ENCODE measurements at places on chromosomes 12 and 14.

DNA sequence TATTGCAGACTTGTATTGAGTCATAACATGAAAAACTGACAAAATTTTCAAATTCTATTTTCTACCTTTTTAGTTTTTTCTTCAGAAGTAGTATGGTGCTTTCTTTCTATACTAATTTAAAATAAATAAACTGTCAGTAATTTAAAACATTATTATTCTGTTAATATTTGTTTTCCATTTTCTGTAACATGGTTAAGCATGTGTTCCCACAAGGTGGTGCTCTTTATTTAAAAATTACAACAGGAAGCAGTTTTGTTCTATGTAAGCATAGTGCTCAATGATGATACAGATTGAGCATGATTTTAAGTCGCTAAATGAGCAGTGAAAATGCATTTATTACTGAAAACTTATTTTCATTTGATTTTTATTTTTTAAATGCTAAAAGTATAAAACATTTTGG is 114.6 kb downstream of the PPFIA2 start:
- DNase-seq, result peak; percentile 33

DNA sequence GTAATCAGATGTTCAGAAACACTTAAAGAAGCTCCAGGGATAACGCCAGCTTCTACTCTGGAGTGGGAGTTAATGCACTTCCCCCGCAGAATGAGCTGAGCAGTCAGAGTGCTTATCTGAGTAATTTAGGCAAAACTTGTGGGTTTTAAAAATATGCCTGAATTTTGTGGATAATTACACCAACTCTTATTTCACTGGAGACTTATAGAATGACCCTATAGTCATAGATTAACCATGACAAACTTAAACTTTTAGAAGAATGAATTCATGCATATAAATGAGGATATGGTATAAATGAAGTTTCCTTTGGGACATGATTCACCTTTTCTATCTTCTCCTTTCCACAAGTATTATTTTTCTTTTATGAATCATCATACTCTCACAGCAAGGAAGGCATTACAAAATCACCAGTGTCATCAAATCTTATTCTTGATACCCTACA is 241.1 kb upstream of the FBXO33 start:
- no peak for DNase-seq

DNA sequence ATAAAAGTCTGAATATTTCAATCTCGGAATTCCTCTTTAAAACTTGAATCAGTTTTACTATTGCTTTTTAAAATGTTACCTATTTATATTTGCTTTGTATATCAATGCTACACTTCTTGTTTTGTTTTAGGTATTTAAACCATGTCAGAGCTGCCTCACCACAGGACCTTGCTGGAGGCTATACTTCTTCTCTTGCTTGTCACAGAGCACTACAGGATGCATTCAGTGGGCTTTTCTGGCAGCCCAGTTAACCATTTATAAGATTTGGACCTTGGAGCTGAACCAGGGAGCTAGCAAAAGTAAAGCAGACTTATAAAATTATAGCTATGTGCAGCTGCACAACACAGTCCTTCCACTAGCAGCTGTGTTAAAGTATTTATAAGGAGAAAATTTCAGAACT is 12.8 kb downstream of the TRMT5 start:
- DNase-seq, result no peak

DNA sequence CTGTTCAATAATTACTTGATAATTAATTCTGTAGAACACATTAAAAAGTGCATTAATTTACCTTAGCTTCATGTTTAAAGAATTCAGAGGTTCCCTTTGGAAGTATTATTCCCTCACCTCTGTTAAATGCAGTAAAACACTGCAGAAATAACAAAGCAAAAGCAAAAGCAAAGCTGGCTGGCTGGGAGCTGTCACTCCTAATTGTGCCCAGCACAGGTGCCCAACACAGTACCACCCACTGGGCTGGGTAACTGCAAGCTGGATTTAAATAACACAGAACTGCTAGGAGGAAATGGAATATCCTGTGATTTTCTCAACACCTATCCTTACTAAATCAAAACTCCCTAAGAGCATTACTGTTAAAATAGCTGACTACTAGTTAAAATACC is 72.6 kb downstream of the SLC2A13 start:
- DNase-seq, result no peak

DNA sequence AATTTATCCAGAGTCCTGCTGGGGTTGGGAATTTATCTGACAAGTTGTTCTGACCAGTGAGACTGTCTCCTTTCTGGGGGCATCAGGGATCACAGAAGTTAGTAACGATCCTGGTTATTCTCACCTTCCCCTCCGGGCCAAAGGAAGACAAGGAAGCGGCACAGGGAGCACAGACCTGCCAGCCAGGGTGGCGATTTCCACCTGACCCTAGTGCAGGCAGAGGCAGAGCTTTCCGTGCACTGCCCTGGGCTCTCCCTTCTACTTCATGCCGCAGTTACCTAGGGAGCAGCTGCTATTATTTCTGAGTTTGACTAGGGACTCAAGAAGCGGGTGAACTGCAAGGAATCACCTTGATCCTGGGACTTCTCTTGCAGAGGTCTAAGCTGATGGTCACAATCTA is 7.4 kb downstream of the TMEM106C start:
- no peak for DNase-seq

DNA sequence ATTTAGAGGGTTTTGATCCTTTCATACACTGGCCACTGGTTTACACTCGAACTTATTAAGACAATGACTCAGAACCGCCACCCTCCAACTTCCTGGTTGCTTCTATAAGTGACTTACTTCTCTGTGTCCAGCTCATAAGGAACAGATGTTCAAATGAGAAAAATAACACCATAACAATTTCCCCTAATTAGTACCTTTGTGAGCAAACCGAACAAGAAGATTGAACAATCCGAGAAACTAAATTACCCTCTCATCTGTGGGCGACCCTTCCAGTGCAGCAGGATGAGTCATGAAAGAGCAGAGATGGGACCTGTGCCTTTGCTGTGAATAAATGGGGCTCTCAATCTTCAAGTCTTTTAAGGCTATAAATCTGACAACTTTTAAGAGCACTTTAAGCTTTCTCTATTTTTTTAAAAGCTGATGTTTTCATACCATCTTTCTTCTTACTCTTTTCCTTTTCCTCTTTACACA is 146.8 kb upstream of the RASSF8 start:
- peak; percentile 64 for DNase-seq

- DNase-seq, result no peak
Measured at GRCh38 chr14:71541271-71541670, 391.0 kb upstream of the RGS6 start.

DNA sequence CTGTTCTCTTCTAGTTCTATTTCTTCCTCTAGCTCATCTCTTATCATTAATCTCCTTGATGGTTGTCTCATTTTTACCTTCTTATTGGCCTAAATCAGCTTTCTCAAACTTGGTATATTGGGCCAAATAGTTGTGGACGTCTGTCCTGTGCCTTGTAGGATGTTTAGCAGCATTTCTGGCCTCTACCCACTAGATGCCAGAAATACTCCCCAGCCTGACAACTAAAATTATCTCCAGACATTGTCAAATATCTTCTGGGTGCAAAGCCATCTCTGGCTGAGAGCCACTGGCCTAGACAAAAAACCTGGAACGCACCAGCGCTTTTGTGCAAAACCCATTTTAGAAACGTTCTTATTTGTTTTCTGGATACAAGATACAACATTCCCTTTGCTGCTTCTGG is 38.8 kb upstream of the LRRC10 start:
- DNase-seq, result no peak

GRCh38 chr12:24467226-24467625 is 481.7 kb downstream of the BCAT1 start:
- DNase-seq, result no peak

DNA sequence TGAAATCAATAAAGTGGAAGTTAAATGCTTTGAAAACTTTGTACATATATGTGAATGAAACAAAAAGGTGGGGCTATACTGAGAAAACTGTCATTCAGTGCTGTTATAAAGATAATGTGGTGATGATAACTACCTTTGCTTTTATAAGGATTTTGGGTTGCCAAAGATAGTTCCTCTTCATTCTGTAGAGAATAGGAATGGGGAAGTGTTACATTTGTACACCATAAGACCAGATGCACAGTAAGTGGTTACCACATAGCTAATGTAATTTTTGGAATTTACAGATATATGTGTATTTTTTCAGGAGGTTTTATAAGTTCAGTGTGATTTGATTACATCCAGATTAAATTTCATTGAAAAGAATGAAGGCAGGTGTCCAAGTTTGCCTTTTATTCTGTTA is 18.1 kb downstream of the RAB21 start:
- DNase-seq, result no peak

DNA sequence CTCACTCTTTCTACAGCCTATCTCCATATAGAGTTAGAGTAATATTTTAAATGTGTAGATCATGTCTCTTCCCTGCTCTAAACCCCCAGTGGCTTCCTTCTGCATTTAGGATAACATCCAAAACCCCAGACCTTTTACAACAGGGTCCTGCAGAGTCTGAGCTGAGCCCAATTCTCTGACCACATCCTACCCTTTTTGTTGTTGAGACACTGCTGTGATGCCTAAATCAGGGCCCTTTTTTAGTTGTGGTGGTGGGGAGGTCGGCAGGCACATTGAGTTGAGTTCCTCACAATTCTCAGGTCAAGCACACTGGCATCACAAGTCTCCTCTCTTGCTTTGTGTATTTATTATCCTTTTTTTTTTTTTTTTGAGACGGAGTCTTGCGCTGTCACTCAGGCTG is 1.8 kb upstream of the DDX47 start:
- DNase-seq, result no peak

DNA sequence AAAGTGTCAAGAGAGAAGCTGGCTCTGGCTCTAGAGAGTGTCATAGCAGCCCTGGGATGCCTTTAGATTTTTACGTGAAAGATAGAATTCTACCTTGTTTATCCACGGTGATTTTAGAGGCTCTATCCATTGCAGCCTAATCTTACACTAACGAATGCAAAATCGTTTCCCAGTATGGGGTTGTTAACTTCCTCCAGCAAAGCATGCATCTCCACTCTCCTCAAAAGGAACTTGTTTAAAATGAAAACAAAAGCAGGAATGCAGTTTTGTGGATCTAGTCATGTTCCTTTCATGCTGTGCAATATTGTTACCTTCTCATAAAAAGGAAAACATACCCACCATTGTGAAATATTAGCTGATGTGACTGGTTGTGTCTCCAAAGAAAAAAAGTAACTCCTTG is 88.4 kb downstream of the ANO2 start:
- no peak for DNase-seq

DNA sequence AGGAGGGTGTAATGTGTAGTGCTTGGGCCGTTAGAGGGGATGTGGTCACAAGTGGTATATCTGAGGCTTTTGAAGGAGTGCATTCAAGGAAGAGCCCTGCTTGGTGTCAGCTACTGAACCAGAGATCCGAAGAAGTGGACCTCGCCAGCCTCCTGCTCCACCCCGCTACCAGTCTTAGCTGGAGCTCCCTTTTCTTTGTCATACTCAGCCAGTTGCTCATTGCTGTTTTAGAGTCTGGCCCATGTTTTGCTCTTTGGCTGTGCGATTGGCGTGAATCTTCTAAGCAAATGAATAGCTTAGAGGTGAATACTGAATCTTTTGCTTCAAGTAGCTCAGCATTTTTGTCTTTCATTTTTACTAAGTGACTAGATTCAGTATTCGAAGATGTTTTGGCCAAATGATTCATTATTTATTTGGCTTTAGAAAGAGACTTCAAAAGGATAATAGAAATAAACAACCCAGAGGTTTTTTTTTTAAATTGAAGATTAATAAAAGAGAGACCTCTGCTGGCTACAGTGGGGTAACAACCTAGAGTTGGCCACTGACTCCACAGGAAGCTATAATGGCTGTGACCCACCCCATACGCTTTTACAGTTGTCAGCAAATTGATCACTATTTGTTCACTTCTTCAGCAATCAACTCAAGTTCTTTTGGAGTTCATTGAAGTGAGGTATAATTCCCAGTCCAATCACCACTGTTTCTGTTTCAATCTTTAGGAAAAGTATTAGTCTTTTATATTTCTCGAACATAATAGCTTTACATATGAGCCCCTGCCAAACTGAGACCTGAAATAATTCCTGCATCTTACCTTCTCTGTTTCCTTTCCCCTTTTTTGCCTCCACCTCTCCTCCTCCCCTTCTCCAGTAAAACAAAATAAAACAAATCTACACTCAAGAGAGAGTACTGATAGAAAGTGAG is 19.9 kb downstream of the CDKN1B start:
- no peak for DNase-seq

GRCh38 chr12:109888179-109889020 is 8.1 kb upstream of the GLTP start:
- peak; percentile 50 for DNase-seq

- no peak for DNase-seq
Measured at GRCh38 chr14:39097159-39097558, 5.9 kb downstream of the SEC23A start.

GRCh38 chr12:19893514-19893913 is 454.2 kb downstream of the AEBP2 start:
- DNase-seq, result peak; percentile 8

- DNase-seq, result no peak
Measured at GRCh38 chr12:84128117-84128991, 784.2 kb downstream of the SLC6A15 start.

DNA sequence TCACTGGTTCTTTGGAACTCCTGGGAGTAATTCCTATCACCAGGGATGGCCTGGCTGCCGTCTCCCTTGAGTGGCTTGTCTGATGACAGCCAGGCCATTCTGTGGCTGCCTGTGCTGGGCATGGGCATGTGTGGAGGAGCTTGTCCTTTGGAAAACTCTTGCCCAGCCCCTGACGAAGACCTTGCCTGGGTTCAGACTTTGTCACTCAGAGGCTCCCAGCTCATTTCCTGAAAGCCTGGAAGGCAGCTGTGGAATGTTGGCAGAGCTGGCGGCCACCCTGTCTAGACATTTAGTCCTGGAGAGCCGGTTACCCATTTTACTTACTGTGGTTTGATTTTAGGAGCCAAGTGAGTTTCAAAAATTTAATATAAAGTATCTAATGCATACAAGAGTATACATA is 34.0 kb downstream of the TUNAR start:
- no peak for DNase-seq

- DNase-seq, result no peak
Measured at GRCh38 chr12:111446631-111447570, 41.2 kb downstream of the SH2B3 start.

DNA sequence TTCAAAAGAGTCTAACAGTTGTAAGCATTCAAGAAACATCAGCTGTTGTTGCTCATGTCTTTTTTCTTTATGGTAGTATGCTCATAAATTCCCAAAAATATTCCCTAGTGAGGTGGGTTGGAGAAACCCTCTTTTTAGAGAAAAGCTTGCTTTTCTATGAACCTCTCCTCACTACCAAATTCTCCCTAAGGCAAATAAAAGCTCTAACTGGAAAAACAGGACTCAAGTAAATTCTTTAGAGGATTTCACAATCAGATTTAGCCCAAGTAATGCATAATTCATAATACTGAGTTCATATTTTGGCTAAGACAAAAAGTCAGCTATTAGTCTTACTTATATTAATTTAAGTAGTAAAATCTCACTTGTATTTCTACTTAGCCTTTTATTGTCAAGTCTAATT is 59.1 kb downstream of the DIO2 start:
- no peak for DNase-seq
